Progenitor cell of endocrine pancreas (in vitro differentiated cells): ENCODE measurements at places on chromosomes 2 and 18.
A peak's percentile ranks its signal among the peaks of the same experiment; 100 is the strongest.

- no peak for DNase-seq
Measured at GRCh38 chr2:127704641-127705390, 3.5 kb downstream of the SFT2D3 start.

DNA sequence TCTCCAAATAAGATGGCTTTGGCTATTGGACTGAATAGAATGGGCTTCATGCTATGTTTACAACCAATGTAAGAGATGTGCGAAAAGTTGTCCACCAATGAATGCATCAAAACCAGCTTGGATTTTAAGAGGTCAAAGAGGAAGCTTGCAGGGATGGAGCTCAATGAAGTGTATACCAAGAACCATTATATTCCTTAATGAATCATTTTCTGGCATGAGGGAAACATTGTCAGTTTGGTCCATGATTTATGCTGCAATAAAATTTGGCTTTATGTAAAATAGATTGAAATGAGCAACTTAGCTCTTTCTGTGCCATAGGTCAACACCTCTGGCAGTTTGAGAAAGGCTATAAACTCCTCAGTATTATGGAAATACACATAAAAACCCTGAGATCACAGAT lies 107.3 kb downstream of the SH3BP4 start:
- no peak for DNase-seq

DNA sequence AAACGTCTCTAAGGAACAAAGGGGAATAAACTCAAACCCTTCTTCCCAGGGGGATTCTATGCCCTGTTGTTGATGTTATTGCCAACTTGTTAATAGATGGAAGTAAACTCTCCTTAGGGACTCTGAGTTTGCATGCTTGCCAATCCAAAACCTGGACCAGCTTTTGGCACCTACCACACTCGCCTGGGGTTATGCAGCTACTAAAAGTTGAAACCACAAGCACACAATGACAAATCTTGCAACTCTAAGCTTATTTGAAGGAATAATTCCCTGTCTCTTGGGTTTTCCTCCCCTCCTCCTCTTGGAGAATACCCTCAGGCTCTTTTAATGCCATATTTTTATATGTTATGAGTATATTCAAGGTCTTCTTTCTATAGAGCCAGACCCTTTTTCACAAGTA lies 484.1 kb downstream of the FBXO15 start:
- no peak for DNase-seq

DNA sequence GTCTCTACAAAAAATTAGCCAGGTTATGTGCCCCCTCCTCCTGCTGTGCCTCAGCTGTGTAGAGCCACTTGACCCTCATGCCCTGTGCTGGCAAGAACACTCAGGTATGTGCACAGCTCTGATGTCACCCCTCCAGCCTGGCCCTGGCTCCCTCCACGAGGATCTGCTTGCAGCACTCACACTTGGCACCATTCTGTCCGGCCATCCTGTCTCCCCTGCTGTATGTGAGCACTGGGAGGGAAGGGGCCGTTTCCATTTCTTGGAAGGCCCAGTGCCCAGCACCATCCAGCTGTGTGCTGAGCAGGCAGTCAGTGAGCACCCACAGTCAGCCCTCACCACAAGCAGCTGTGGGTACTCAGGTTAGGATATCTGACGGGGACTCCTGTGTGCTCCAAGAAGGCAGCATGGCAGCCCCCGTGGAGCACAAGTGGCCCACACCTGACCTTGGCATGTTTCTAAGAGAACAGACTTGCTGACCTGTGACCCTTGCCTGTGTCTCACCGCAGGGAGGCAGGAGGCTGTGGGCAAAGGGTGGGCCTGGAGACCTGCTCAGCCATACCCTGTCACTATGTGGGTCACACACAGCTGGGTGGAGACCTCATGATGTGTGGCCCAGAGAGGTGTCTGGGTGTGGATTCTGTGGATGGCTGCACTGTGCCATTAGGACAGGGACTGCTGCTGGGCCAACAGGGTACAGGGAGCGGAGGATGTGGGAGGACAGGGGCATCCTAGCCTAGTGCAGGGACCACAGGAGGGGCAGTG lies 31.5 kb downstream of the USP34 start:
- no peak for DNase-seq

DNA sequence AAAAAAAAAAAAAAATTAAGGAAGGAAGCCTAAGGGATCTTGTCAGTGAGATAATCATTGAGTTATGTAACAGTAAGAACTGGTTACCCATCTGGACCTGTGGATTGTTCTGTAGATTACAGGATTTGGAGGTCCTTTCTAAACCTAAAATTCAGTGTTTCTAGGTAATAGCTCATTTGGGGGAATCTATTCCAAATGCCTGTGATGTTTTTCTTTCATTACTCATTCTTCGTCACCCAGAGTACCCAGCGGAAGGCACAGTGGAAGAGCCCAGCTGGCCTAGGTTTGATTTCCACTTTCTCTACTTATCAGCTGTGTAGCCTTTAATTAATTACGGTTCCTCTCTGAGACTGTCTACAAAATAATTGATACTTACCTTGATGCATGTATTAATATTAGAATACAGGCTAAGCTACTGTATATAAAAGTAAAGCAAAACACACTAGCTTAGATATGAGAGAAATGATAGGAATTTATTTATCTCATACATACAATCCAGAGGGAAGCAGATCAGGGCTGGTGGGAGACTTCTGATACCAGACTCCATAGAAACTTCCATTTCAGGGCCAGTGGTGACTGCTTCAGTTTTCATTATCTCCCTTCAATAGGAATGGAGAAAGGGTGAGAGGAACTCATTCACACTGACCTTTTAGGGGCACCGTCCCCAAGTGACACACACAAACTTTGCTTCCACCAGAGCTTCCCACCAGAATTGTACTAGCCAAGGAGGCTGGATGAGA lies 115.8 kb upstream of the NOSTRIN start:
- no peak for DNase-seq

- no peak for DNase-seq
Measured at GRCh38 chr2:8244639-8245038, 437.2 kb upstream of the ID2 start.

GRCh38 chr18:21163647-21164547 lies 52.3 kb upstream of the ROCK1 start:
- no peak for DNase-seq

GRCh38 chr2:159003555-159003954 lies 35.1 kb downstream of the TANC1 start:
- DNase-seq = no peak

DNA sequence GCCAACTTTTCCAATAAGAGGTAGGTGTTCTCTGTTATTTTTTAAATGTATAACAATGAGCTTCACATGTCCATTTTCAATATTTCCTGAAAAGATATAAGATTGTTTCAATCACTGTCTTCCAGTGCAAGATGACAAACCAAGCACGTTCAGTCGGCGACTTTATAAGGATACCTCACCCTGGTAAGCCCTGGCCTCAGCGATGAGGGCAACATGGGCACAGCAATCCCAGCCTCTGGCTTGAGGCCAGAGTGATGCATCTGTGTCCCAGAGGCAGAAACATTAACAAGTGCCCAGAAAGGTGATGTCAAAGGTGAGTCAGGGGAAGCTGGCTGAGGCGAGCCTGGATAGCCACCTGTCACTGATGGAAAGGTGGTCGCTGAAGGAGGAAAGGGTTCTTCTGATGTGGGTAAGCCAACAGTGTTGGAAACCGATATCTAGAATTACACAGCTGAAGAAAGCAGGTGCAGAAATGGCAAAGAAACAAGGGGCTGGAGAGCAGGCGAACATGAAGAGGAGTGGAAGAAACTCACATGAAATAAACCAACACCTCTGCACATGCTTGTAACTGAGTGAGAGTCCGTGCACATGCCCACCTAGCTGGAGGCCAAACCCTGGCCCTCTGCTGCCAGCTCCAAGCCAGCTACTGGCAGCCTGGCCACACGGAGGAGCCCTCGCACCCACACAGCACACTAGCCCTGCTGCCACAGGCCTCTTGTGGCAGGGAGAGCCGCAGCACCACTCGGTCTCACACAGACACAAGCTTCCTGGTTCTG lies 65.5 kb downstream of the FBXO15 start:
- peak; percentile 30 for DNase-seq

DNA sequence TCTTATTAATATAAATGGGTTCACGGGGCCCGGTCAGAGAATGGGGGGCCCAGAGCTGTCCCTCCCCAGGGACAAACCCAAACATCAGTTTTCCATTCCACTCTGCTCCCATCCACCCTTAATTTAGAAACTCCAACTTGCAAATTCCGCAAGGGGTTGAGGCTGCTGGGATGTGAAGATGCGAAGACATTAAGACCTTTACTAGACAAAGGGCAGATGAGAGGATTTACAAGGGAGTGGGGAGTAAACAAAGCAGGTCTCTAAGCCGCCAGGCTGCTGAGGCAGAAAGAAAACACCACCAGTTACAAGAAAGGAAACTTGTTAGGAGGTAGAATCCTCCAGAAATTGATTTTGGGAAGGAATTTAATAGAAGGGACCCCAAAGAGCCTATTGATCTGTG lies 33.1 kb downstream of the MARCO start:
- DNase-seq = no peak

- no peak for DNase-seq
Measured at GRCh38 chr18:54762386-54762785, 65.9 kb upstream of the RAB27B start.

DNA sequence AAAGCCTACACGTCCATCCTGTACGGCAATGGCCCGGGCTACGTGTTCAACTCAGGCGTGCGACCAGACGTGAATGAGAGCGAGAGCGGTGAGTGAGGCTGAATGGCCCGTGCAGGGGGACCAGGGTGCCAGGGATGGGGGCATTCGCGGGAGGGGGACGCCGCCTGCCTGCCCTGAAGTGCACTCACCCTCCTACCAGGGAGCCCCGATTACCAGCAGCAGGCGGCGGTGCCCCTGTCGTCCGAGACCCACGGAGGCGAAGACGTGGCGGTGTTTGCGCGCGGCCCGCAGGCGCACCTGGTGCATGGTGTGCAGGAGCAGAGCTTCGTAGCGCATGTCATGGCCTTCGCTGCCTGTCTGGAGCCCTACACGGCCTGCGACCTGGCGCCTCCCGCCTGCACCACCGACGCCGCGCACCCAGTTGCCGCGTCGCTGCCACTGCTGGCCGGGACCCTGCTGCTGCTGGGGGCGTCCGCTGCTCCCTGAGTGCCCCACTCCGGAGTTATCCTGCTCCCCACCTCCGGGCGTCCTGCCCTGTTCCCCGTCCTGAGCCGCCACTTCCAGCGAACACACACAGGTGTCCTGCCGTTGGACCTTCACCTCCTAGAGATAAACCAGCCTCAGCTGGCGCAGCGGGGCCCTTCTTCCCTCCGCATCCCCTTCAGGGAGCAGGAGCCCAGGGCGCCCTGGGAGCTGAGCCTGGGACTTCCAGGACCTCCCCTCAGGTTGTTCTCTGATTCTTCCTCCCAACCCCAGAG lies 2.9 kb downstream of the ALPI start:
- DNase-seq = no peak

- no peak for DNase-seq
Measured at GRCh38 chr2:48510329-48510728, 19.6 kb upstream of the STON1 start.

DNA sequence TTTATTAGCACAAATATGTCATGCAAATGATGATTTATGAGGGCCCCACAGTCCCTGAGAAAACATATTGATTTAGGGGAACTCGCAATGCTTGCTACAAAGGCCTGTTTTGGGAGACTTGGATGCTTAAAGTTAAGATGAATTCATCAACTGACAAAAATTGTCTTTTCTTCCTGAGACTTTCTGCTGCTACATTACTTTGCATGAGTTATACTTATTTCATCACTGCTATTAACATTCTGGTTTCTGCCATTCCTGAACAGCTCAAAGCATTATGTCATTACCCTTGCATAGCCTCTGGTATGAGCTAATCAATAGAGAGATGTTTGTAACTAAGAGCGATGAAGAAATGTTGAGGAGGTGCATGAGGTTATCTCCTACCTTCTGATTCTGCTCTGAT lies 74.4 kb downstream of the SOX11 start:
- no peak for DNase-seq

GRCh38 chr2:205680067-205680466 lies 2.2 kb upstream of the NRP2 start:
- DNase-seq = peak; percentile 47

GRCh38 chr2:68303033-68303901 lies 16.5 kb downstream of the CNRIP1 start:
- no peak for DNase-seq
